ENCODE measurements at places on chromosomes 7 and 10.

DNA sequence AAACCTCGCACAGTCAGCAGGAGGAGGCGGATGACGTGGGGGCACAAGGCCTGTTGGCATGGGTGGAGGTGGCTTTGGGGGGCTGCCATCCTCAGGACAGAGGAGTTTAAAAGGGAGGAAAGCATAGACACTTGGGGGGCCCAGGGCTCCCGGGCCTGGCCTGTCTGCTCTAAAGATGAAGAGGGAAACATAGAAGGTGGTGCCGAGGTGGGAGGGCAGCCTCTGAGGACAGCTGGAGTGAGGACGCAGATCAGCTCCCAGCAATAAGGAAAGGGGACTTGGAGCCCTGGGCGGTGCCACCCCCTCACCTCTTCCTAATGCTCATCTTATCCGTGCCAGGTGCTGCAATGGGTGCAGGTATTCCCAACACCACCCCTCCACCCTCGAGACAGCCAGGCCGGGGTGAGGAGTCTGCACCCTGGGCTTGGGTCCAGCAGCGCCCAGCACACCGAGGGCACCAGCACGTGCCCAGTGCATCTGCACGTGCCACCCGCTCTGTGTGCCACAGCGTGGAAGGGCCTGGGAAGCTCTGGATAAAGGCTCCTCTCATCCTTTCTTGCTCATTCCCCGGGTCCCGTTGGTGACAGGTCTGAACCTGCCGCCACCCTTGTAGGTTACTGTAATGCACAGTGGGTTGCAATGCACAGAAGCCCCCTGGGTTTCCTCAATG, 566.0 kb upstream of the FOXK1 start:
- no peak for DNase-seq

- peak; percentile 71 for DNase-seq
These were observed 1.3 kb upstream of the SLC26A5 start for GRCh38 chr7:103447073-103447960.

GRCh38 chr7:48101968-48102367, 12.9 kb downstream of the UPP1 start:
- DNase-seq, result no peak

DNA sequence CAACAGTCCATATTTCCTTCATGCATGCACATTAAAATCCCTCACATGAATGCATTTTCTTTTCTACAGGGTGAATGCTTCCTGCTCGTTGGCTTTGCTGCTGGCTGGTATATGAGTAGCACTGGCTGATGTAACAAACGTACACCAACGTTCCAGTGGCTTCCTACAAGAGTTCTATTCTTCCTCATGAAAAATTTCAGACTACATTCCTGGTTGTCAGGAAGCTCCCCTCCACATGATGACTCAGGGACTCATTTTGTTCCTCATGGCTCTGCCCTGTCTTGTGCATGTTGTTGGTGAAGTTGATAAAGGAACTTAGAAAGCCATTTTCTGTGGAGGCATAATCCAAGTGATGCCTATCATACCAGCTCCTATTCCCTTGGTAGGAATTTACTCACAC, 470.7 kb upstream of the KLF6 start:
- DNase-seq, result peak; percentile 57

DNA sequence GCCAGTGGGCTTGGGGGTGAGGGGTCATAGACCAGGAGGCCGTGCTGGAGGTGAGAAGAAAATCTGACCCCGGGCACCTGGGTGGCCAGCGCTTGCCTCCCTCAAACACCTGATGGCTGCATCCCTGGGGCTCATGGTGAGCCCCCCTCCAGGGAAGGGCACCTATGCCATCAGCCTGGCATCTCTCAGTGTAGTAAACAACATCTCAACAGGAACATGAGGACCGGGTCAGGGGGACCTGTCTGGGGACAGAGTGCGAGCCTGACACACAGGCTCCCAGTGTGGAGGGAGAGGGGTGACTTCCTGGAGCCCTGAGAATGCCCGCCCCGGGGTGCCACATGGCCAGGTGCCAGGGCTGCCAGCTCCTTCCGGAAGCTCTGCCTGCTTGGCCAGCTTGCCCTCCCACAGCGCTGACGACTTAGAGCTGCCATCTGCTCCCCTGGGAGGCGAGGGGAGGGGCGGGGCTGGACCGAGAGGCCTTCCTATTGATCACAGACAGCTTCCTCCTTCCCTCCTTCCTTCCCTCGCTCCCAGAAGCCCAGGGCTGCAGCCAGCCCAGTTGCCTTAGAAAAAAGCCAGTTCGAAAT, 12.3 kb downstream of the STX1A start:
- peak; percentile 60 for DNase-seq

DNA sequence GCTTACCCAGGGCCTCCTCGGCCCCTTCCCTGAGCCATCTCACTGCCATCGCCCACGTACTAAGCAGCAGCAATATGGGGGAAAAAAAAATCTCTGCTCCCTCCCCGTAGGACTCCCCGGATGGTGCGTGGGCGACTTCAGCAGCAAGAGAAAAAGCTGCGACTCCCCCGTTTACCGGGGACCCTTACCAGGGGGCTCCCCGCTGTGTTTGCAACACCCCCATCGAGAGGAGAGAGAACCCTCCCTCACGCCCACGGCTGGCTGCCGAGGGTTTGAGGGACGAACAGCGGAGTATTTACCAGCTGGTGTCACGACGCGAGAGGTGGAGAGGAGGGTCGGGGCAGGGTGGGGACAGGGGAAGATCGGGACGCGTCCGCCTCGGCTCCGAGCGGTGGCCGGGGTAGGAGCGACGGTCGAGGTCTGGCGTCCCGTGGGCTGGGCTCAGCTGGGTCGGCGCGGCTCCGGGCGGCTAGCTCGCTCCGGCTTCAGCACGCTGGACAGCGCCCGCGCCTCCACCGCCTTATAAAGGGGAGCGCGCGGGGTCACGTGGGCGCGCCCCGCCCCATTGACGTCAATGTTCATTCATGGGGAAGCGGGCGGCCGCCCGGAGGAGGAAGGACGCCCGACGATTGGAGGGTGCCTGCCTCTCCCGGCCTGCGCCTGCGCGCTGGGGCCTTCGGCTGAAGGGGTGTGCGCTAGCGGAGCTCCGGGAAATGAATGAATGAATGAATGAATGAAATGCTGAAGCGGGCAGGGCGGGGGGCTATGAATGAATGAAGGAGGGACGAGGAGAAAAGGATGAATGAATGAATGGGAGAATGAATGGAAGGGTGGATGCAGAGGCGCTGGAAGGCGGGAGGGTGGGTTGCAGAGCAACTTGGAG, at the start of gene VGF:
Gene VGF (minus strand): TSS at position 495 of the 883 bp plus-strand sequence. CDS start 726 bp downstream, outside the sequence.
- peak; percentile 95 for DNase-seq

DNA sequence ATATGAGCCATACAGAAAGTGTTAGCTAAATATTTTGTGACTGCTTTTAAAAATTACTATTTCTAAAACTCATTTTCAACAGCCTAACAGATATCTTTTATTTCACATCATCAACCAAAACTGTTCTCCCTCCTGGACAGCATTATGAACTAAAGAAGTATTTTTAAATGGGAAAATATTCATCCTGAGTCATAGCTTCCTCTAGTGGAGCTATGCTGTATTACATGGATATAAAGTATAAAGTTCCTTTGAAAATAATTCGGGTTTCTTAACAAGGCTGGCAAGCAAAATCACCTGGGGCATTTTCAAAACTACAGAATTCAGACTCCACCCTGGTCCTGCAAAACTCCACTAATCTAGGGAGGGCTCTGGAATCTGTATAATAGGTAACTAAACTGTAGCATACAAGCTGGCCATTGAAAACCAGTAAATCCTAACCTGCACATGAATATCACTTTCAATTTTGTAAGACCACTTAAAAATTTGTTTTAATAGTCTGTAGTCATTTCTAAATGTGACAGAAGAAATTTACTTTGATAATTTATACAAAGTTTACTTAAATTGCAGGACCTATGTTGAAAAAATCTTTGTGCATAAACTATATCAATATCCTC, 53.5 kb downstream of the SCIN start:
- peak; percentile 38 for DNase-seq

- no peak for DNase-seq
These were observed 138.7 kb upstream of the DGKB start for GRCh38 chr7:15041226-15041625.

DNA sequence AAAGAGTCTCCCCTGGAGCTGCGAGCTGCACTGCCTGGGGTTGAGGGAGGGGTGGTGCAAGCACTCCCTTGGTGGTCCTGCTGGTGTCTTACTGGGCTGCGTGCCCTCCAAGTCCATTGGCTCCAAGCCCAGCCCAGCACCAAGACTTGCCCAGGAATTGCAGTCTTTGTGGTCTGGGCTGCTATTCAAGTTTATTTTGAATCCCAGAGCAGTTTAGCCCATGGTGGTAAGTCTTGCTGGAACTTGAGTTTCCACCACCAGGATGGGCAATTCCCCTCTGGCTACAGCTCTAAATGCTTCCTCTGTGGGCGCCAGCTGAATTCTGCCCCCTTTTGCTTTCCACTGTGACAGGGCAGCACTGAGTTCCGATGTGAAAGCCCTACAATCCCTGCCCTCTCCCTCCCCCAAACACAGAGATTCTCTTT, 25.1 kb downstream of the GALNT11 start:
- peak; percentile 48 for DNase-seq

DNA sequence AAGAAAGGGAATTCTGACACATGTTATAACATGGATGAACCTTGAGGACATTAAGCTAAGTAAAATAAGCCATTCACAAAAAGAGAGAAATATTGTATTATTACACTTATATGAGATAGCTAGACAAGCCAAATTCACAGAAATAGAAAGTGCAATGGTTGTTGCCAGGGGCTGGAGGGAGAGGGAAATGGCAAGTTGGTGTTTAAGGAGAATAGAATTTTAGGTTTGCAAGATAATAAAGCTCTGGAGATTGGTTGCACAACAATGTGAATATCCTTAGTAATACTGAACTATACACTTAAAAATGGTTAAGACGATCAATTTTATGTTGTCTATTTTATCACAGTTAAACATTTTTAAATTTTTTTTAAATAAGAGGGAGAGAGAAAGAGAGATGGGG, 25.0 kb upstream of the ADD3 start:
- DNase-seq, result no peak

DNA sequence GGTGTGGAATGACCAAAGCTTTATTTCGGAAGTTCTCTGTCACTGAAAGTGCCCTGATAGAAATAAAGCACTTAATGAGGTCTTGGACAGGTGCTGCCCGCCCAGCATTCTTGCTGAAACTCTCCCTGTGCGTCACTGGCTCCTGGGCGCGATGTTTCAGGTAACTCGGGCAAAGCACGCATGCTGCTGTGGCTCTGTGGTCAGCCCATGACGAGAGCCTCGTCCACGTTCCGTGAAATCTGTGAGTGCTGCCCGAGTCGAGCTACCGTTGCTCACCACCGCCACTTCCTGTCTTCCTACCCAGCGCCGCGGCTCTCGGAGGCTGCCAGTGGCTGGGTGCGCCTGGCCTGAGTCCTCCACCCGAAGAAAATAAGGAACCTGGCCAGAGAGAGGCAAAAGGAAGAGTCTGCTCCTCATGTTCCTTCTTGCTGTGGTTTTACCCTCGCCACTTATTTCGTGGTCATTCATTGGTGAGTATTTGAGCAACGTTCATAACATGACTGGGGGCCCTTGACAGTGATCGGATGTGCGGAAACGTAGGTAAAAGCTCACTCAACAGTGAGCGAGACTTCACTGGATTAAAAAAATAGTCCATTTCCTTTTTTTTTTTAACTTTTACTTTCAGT, 95.5 kb downstream of the MAP3K8 start:
- no peak for DNase-seq

- DNase-seq, result no peak
These were observed 6.6 kb upstream of the WDFY4 start for GRCh38 chr10:48678041-48678440.

DNA sequence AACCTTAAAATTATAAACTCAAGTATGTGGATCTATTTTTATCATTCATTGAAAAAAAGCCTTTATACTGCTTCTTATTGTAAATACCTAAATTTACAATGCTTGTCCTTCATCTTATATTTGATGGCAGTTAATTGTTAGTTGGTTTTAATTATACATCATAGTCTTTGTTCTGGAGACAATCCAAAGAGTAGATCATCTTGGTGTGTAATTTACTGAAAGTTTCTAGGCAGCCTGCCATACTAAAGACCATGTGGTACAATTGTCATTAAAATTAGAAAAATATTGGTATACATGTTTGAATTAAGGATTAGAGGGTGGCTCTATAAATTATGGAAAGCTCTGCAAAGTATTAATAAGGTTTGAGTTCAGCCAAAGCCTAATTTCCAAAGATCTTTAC, 231.4 kb downstream of the KCND2 start:
- no peak for DNase-seq

GRCh38 chr7:28939844-28940544, 18.1 kb downstream of the TRIL start:
- no peak for DNase-seq

- DNase-seq, result peak; percentile 17
These were observed 631 bp downstream of the HPS6 start for GRCh38 chr10:102065561-102066398.

GRCh38 chr7:83478616-83479015, 170.3 kb downstream of the SEMA3E start:
- DNase-seq, result no peak

DNA sequence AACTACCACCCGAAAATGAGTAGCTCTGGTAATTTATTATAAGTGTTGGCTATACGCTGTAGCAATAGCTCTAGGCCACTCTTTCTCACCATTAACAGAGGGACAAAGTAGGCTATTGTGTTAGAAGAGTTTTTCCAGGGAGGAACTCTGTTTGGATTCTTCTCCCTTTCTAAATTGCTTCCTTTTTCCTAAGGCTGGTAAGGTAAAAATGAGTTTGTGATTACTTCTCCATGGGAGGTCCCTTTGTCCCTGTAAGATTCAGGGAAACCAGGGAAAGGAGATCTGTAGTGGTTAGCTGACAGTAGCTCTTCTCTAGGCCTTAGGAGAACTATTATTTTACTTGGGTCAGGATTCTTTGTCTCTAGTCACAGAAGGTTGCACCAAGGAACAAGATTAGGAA, 23.2 kb upstream of the SEMA3E start:
- DNase-seq, result no peak

DNA sequence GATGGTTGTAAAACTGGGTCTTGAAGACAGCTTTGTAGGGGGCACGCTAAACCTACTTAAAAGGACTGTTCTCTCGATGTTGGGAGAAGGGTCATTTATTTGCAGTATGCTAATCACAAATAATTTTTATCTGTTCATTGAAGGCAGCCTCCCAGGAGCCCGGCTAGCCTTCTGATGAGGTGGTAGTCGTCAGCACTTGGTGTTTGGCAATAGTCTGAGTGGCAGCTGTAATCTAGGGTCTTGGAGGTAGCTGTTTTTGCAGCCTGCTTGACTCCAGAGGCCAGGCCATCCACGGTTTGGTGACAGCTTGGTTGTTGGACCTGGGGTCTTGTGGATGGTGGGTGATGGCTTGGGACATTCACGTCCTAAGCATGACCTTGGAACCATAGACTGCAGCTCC, 2.2 kb downstream of the GTF2IRD1 start:
- no peak for DNase-seq

- peak; percentile 47 for DNase-seq
These were observed 741.4 kb upstream of the POT1 start for GRCh38 chr7:125670926-125671572.
